Thyroid gland (tissue), 4 donors: ENCODE measurements at places on chromosomes 6 and 20.

GRCh38 chr6:116244284-116244683 lies 9.6 kb downstream of the TSPYL4 start:
- H3K4me3 ChIP-seq: no peak overlapping the region
- no peak overlapping the region for H3K27ac ChIP-seq
- no peaks in the 10 kb centered on the region for H3K36me3 ChIP-seq

DNA sequence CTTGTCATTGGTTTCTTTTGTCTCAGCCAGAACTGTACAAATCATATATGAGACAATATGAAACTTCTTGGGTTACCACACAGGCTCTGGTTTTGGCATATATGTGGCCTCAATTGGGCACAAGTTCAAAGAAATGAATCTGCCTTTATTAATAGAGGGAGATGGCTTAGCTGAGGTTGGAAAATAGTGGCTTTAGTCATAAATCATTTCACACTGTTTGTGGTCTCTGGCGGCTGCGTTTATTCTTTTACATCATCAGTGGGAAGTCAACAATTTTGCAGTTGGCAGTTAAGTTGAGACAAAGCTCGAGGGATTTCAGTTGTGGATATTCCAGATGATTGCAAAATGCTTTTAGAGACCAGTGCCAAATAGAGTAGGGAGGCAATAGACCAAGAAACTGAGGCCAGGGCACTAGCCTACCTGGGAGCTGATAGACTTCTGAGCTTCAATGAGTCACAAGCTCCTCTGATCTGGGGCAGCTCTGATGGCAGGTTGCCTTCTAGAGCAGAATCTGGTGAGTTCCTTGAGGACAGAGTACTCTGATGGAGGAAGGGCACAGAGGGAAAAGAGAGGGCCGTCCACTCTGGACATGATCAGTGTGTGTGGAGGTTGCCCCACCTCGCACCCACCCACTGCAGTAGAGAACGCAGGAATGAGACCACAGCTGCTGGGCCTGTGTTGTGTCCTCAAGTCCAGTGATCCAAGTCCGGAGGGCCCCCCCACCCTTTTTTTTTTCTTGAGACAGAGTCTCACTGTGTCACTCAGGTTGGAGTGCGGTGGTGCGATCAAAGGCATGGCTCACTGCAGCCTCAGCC lies 73.5 kb downstream of the ARMC2 start:
- no peak overlapping the region for H3K4me3 ChIP-seq
- peaks cover 6% of the 10 kb centered on the region for H3K4me1 ChIP-seq

DNA sequence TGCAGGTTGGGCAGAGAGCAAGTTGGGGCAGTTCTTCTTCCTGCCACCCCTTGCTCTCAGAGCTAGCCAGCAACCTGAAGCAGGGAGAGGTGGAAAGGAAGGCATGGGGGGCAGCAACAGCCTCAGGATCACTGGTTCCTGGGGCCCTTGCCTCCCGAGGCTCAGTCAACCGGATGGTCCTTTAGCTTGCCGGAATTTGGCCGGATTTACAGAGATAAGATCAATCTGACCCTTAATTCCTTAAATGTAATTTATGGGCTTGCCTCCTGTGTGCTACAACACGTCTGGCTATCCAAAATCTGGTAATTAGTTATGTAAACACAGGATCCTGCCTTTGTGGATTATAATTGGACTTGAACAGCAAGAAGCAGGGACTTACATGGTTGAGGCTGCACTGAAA lies 19.5 kb upstream of the TCP11 start:
- H3K4me1 ChIP-seq: peaks cover 40% of the 10 kb centered on the region
- no peak for DNase-seq
- no peak overlapping the region for H3K4me3 ChIP-seq
- no peak overlapping the region for H3K27ac ChIP-seq

- H3K27ac ChIP-seq: no peak overlapping the region
- H3K4me3 ChIP-seq: no peak overlapping the region
- no peaks in the 10 kb centered on the region for H3K4me1 ChIP-seq
- no peak for DNase-seq
These were observed 4.5 kb upstream of the SPDEF start for GRCh38 chr6:34560366-34561226.

DNA sequence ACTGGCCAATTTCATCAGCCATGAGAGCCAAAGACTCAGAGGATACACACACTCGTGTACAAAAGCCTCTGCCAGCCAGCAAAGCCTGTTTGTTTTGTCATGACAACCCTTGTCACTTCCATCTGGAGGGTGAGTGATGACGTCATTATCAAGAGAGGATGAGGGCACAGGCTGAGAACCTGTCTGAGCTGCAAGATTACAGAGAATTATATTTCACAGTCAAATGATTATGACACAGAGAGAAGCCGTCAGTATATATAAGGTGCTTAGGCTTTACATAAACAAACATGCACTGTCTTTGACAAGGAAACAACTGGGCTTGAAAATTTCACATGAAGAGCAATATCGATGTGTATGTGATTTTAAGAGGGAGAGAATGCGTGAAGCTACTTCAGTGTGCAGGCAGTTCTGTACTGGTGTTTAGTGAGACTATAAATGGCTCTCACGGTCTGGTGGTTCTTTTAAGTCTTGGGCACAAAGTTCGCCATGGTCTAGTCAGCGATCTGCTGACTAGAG lies 36.5 kb upstream of the BCLAF1 start:
- no peak overlapping the region for H3K27ac ChIP-seq
- no peaks in the 10 kb centered on the region for H3K4me1 ChIP-seq
- DNase-seq: peak; percentile 39
- no peaks in the 10 kb centered on the region for H3K27me3 ChIP-seq
- H3K4me3 ChIP-seq: no peak overlapping the region
- H3K36me3 ChIP-seq: no peaks in the 10 kb centered on the region

GRCh38 chr6:144607998-144608735 lies 323.0 kb downstream of the UTRN start:
- H3K27ac ChIP-seq: no peak overlapping the region
- no peak for DNase-seq
- H3K27me3 ChIP-seq: no peaks in the 10 kb centered on the region
- H3K4me3 ChIP-seq: no peak overlapping the region

GRCh38 chr6:44533421-44533820 lies 145.9 kb downstream of the CDC5L start:
- no peak overlapping the region for H3K4me3 ChIP-seq
- DNase-seq: no peak
- H3K27me3 ChIP-seq: no peaks in the 10 kb centered on the region
- H3K27ac ChIP-seq: no peak overlapping the region
- no peaks in the 10 kb centered on the region for H3K4me1 ChIP-seq

DNA sequence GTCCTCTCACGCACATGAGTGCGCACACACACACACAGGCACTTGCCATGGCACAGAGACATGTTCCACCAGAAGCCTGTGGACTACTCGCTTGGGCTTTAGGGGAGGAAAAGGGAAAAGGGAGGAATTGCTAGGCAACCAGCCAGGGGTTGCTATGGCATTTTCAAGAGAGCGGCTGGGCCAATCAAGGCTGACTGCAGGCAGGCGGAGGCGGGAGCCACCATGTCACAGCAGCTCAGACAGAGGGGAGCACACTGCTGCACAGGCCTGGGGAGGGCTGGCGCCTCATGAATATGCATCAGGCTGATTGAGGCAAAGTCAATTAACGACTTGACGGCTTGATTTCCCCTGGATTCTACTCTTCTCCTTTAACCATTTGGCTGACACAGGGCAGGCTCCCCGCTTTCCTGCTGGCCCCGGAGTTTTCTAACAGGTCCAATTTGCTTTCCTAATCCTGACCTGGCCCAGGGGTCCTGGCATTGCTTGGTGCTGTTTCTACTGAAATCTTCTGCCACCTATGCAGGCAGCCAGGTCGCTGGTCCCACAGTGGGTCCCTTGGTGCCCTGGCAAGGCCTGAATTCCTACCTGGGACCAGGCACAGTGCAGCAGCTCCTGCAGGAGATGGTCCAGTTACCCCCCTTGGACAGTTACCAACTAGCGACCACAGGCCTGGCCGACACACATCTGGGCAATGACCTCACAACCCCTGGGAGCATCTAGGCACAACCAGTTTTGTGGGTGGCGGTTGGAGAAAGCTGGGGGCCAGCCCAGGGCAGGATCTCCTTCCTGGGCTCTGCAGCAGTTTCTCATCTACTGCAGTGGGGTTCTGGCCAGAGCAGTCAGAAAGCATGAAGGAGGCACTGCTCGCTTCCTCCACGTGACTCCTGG lies 52.1 kb downstream of the YTHDF1 start:
- H3K4me3 ChIP-seq: no peak overlapping the region
- no peaks in the 10 kb centered on the region for H3K36me3 ChIP-seq
- no peaks in the 10 kb centered on the region for H3K27me3 ChIP-seq
- no peaks in the 10 kb centered on the region for H3K4me1 ChIP-seq
- no peak for DNase-seq

DNA sequence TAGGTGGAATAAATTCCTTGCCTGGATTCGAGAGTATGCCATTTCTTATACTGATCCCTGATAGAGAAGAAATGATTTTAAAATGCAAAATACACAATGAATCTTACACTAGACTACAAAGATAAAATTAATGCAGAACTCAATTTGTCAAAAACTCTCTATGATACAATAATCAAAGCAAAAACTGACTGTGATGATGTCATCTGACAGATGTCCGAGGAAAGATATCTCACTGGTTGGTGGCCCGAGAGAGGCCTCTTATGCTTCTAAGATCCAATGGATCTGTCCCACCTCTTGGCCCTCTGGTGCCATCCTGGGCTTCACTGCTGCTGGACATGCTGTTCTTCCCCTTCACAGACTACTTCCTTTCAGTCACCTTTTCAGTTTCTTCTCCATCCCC lies 14.4 kb upstream of the GSTA4 start:
- no peak overlapping the region for H3K27ac ChIP-seq
- H3K27me3 ChIP-seq: no peaks in the 10 kb centered on the region

DNA sequence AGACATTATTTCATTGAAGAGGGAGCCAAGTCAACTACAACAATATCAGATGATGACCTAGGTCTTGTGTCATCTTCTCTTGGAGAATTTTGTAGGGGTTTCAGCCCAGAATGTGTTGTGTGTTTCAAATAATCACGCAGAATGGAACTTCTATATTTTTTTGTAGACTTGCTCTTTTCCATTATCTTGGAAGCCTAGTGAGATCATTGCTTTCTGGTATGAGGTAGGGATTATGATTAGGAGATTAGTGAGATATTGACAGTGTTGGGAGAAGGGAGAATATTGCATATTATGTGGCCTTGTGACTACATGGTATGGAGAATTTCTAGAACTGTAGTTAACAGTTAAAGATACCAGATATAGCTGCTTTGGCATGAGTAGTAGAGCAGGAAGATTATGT lies 423.6 kb upstream of the PLCB4 start:
- H3K27ac ChIP-seq: no peak overlapping the region
- H3K4me1 ChIP-seq: no peaks in the 10 kb centered on the region
- no peaks in the 10 kb centered on the region for H3K36me3 ChIP-seq

DNA sequence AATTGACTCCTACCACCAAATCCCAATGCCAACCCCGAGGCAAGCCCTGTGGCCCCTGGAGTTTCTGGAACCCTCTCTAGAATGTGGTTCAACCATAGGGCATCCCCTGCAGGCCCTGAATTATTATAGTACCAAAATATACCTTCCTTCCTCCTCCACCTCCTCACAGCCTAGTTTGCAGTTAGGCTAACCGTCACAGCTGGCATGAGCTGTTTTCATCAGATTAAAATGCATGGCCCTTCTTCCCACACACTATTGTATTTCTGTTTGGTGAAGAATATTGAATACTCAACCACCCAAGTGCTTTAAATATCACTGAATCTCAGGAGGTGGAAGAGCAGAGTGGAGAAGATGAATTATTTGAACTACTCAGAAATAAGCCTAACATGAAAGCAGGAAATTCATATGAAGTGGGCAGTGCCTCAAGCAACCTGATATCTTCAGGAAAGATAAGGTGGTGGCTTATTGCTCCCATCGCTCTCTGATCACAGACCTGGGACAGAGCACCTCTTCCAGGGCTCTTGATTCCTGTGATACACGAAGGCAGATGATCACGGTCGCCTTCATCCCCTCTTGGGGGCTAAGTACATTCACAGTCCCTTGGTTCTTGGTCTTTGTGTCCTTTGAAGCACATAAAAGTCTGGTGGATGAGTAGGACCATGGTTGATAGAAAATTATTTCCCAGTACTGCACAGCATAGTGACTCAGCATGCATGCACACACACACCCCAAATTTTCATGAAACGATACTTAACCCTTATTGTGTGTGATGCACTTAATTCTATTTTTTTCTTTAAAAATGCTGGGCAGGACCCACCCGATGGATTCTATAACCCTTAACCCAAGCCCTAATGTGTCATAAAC lies 90.9 kb downstream of the PSMG4 start:
- peaks cover 44% of the 10 kb centered on the region for H3K4me1 ChIP-seq
- no peak overlapping the region for H3K4me3 ChIP-seq
- H3K27me3 ChIP-seq: no peaks in the 10 kb centered on the region
- no peaks in the 10 kb centered on the region for H3K36me3 ChIP-seq
- no peak for DNase-seq

GRCh38 chr20:8524101-8525016 lies 392.3 kb downstream of the PLCB1 start:
- H3K4me3 ChIP-seq: no peak overlapping the region
- H3K27me3 ChIP-seq: no peaks in the 10 kb centered on the region
- no peaks in the 10 kb centered on the region for H3K36me3 ChIP-seq

- no peaks in the 10 kb centered on the region for H3K36me3 ChIP-seq
- no peaks in the 10 kb centered on the region for H3K27me3 ChIP-seq
- DNase-seq: peak; percentile 62
- H3K4me3 ChIP-seq: no peak overlapping the region
These were observed 10.9 kb downstream of the FKBP1A start for GRCh38 chr20:1381753-1382591.

DNA sequence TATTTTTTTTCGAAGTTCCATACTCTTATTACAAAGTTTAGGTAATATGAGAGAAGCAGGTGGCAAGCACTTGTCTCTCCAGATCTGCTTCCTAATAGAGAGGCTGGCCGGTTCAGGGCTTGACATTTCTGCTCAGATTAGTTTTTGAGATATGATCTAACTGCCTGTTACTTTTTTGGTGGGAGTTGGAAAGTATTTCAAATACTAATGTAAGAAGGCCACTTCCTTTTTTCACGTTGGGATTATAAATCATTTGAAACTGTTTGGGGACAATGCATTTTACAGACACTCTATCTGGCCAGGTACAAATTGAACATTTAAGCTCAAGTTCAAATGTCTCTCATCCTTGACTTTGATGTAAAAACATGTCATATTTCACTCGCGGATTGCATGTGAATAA lies 222.1 kb upstream of the SULF2 start:
- DNase-seq: no peak
- no peaks in the 10 kb centered on the region for H3K36me3 ChIP-seq
- H3K4me3 ChIP-seq: no peak overlapping the region
- no peaks in the 10 kb centered on the region for H3K4me1 ChIP-seq
- H3K27ac ChIP-seq: no peak overlapping the region
- no peaks in the 10 kb centered on the region for H3K27me3 ChIP-seq

GRCh38 chr6:24117021-24117420 lies 9.0 kb upstream of the NRSN1 start:
- no peak overlapping the region for H3K27ac ChIP-seq
- H3K27me3 ChIP-seq: no peaks in the 10 kb centered on the region
- H3K36me3 ChIP-seq: no peaks in the 10 kb centered on the region
- no peak overlapping the region for H3K4me3 ChIP-seq
- DNase-seq: no peak

DNA sequence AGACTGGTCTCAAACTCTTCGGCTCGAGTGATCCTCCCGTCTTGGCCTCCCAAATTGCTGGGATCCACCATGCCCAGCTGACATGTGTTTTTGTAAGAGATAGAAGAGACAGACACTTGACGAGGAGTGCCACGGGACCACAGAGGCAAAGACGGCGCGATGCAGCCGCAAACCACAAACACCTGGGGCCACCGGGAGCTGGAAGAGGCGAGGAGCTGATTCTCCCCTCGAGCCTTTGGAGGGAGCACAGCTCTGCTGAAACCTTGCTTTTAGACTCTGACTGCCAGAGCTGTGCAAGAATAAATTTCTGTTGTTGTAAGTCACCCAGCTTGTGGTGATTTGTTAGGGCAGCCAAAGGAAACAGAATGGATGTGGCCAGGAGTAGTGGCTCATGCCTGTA lies 46.9 kb downstream of the TFAP2C start:
- no peaks in the 10 kb centered on the region for H3K4me1 ChIP-seq
- DNase-seq: no peak
- no peaks in the 10 kb centered on the region for H3K36me3 ChIP-seq
